ENCODE measurements at places on chromosomes 5 and 9.

- no peak for DNase-seq
Observed at GRCh38 chr5:71652349-71652748, 65.2 kb downstream of the MCCC2 start.

- no peak for DNase-seq
Observed at GRCh38 chr9:131656356-131657036, 83.4 kb downstream of the RAPGEF1 start.

- peak; percentile 69 for DNase-seq
Observed at GRCh38 chr5:157575381-157576020, at the start of gene ADAM19. Gene ADAM19, minus strand, starts transcription at chr5:157575775. Its CDS starts 79 bp downstream, at chr5:157575696.

DNA sequence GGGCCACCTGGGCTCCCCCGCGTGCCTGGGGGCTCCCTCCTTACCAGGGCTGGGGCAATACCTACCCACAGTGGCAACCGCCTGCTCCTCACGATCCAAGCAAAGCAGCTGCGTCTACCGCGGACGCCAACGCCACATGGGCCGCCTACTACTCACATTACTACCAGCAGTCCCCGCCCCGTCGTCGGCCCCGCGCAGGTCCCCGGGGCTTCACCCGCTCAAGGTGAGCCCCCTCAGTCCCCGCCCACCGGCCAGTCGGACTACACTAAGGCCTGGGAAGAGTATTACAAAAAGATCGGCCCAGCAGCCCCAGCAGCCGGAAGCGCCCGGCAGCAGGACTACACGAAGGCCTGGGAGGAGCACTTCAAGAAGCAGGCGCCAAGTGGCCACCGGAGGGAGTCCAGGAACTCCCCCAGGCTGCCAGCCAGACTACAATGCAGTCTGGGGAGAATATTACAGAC, 106.0 kb upstream of the MTAP start:
- peak; percentile 41 for DNase-seq

GRCh38 chr9:101706997-101707396, 31.4 kb downstream of the GRIN3A start:
- DNase-seq = no peak

Measured in WERI-Rb-1 (cell line).